ENCODE measurements at places on chromosomes 4 and X.

DNA sequence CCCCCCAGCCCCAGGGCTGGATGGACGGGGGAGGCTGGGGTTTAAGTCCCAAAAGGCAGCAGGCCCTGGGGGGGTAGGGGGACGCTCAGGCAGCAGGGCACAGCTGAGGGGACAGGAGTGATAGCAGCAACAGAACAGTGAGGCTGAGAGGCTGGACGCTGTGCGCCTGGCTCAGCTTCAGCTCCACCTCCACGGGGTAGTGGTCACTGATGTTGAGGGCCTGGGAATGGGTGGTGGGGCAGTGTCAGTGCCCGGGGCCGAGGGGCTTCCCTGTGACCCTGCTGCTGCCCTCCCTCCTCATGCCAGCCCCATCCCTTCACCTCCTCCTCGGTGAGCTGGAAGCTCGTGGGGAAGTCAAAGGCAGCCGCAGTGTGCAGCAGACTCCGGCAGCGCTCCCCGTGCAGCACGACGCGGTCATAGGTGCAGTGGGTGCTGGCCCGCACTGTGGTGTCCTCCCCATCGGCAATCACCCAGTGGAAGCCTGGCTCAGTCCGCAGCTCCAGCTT, 4.5 kb downstream of the RPL10 start:
- no peak for DNase-seq

GRCh38 chrX:103831342-103831802, 685 bp downstream of the RAB9B start:
- no peak for DNase-seq

DNA sequence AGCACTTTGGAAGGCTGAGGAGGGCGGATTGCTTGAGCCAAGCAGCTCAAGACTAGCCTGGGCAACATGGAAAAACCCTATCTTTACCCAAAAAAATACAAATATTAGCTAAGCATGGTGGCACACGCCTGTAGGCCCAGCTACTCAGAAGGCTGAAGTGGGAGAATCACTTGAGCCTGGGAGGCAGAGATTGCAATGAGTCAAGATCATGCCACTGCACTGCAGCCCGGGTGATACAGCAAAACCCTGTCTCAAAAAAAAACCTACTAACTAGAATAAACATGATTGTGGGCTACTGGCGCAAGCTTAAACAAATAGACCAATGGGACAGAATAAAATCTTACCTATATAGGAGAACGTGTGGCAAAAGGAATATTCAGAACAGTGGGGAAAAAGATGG, 7.3 kb downstream of the CDKL2 start:
- no peak for DNase-seq

DNA sequence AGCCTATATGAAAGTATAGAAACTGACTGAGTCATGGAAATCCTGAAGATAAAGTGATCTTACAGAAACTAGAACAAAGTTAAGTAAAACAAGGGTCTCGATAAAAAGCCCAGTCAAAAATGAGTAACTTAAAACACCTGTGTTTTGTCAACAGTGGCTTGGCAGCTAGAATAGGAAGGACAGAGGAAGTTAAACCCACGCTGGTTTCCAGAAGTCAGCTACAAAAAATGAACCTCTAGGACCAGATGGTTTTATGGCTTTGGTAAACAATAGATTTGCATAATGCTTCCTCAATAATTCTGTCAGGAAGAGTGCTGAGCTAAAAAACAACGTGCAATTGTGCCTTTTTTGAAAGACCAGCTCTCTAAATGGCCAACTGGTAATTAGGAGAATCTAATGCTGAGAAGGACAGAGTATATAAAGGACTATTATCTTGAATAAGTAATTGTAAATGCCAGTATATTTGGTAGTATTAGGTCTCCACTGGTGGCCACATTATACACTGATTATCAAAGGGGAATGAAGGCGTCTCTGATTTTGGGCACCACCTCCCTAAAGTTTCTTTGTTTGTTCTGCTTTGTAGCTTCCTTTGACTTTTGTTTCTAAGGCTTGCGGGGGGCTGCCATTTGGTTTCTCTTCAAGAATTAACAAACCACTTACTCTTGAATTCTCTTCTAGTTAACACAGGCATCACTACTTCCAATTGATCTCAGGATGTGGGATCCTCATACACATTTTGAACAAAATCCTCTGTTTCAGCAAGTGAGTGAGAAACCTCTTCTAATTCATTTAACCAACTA, 72.2 kb upstream of the PPP3CA start:
- no peak for DNase-seq

GRCh38 chrX:24334461-24334860, 20.6 kb upstream of the SUPT20HL2 start:
- DNase-seq = no peak

GRCh38 chrX:24305905-24306304, 8.0 kb downstream of the SUPT20HL2 start:
- DNase-seq = no peak

DNA sequence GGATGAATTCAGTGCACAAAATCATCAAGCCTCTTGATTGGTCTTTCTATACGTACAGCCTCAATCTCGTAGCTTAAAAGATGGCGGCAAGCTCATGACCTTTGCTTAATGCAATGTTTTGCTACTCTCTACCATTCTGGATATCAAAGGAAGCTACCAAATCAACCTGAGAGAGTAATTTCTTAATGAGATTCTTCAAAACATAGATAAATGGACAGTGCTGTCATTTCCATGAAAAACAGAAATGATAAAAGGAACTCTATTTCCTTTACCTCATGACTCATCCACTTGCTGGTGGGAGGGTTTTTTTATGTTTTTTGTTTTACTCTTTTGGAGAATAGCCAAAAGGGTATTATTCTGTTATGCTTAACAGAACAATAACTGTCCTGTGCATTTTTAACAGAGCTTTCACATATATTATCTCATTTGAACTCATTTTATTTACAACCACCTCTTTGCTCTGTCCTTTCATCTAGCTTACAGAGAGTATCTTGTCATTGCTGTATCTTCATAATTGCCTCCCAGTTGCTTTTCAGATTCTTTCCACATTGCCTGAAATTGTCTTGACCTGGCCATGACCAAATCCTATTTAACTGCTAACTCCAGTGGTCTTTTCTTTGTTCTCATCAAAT, 138.6 kb upstream of the GPR101 start:
- DNase-seq = no peak

DNA sequence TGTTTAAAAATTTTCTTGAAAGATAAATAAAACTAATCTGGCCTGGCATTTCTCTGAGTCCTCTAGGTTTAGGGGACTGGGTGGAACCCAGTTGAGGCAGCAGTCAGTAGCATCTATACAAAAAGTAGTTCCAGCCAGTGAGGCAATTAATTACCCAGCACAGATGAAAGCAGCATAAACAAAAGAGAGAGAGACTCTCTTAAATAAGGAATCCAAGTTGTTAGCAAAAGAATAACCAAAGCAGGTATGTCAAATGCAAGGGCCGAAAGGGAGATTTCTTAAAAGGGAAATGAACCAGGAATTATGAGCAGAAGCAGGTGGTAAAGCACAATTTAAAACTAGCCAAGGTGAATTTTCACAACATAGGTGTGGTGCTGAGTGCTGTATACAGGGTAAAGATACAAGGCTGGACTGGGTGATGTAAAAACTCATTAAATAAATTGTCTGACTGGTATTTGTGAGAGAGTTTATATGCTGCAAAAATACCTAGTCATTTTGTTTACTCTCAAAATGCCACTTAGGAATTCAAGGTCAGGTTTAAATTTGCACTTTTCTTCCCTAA, 94.6 kb upstream of the GALNT7 start:
- no peak for DNase-seq

- DNase-seq = peak; percentile 18
These were observed 7.5 kb downstream of the CCKAR start for GRCh38 chr4:26482508-26483462.

- no peak for DNase-seq
These were observed 29.5 kb upstream of the C4orf54 start for GRCh38 chr4:99687120-99687519.

DNA sequence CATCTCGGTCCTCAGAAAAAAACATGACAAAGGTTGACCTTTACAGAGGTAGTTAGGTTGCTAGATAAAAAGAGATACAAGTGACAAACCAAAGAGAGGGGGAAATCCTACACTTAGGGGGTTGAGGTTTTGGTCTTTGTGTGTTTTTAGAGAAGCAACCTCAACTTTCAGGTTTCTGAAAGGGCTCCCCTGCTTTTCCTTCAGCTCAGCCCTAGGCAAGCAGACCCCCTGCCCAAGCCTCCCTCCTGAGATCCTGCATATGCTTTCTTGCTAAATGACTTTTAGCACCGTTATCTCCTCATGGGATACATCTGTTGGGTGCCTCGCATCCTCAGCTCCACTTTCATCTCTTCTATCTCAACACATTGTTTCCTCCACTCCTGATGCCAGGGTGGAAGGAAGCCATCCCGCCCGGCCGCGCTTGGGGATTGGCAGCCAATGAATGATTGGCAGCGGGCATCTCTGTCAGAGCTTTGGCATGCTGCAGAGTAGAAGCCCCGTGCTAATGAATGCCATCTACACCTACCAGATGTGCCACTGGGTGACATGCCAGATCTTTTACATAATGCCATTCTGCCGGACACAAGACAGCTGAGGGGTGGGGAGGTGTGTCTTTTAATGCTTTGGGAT, 15.0 kb upstream of the PRDM8 start:
- no peak for DNase-seq

DNA sequence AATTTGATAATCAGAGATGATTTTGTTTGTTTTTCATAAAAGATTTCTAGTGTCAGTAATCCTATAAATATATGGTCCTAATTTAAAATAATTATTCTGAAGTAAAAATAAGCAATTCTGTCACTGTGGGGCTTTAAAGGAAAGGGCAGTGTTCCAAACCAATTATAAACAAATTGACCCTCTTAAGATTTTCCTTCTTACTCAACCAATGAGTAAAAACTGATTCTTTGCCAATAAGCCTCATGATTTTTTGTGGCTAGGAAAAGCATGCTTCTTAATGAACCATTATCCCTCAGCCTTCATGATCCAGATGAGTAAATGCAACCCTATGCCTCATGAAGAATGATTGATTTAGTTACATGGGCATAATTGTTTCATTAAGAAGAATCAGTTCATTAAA, 1010.4 kb downstream of the ADGRL3 start:
- DNase-seq = no peak

GRCh38 chrX:55210931-55211677, 9.0 kb upstream of the PAGE5 start:
- DNase-seq = no peak

DNA sequence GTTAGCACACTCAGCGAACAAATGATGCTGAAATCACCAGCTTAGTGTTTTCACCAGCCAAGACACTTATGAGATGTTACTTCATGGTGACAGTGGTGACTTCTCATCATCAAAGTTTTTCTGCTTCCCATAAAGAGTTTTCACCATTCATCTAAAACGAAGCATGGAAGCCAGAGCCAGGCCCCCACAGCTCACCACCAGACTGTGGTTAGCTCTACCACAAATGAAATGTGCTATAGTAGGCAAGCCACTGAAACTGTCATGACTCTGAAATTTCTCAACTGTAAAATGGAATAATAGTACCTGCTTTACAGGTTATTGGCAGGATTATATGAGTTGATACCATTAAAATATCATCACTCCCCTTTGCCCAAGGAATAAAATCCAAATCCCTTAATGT, 56.4 kb upstream of the HHIP start:
- no peak for DNase-seq

- DNase-seq = no peak
These were observed 53.5 kb downstream of the DCLK2 start for GRCh38 chr4:150131581-150132228.

- peak; percentile 20 for DNase-seq
These were observed 553.6 kb upstream of the BOD1L1 start for GRCh38 chr4:14180983-14181601.

- DNase-seq = no peak
These were observed 48.0 kb upstream of the IGFBP7 start for GRCh38 chr4:57158221-57158620.

- no peak for DNase-seq
These were observed 701.2 kb upstream of the LCORL start for GRCh38 chr4:18722748-18723191.

GRCh38 chrX:117407449-117408150, 709.0 kb downstream of the KLHL13 start:
- no peak for DNase-seq

- no peak for DNase-seq
These were observed 61.3 kb downstream of the STOX2 start for GRCh38 chr4:183966371-183966770.

- peak; percentile 91 for DNase-seq
These were observed 221.5 kb downstream of the PCDH18 start for GRCh38 chr4:137310593-137311490.

- DNase-seq = no peak
These were observed 98.0 kb downstream of the MAML3 start for GRCh38 chr4:140056015-140056414.

DNA sequence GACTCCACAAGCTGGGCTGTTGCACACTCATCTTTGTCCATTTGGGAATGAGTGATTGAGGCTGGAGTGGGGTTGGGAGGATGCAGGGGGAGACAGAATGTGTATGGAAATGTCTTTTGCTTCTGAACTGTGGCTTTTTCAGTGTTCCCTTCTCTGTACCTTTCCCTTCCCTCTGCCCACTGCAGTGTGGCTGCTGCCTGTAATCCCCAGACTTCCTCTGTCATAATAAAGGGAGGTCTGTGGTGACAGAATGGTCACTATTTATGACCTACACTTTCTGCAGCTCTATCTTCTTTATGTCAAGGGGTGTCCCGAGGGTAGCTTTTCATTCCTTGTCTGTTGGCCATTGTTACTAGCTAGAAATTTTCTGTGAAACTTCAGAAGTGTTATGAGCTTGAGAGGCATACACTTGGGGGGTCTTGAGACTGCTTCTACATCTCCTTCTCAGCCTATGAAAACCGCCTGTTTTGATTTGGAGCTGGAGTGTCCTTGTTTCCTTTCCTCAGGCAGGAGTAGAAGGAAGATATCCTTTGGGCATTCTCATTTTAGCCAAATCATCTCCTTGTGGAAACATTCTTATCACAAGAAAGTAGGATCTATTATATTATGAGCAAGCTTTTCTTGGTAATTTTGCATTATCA, 63.0 kb downstream of the ANK2 start:
- no peak for DNase-seq

DNA sequence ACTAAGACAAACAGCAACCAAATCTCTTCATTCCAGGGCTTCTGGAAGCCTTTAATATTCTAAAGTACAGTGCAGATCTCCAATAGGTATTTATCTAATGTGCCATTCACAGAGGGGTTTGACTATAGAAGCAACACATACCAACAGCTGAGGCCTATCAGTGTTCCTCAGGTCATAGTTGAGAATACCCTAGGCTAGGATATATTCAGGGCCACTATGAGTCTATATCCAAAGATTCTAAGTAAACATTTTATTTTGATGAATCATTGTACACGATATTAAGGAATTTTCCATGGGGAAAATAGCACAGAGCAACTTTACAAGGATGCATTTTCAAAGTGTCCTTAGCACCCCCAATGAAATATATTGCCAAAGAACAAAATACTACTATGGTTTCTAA, 9.7 kb downstream of the SMIM10 start:
- DNase-seq = peak; percentile 25

All from fibroblast of skin of right quadriceps (primary cell).